ENCODE measurements at places on chromosomes 13 and 19.
A peak's percentile ranks its signal among the peaks of the same experiment; 100 is the strongest.

DNA sequence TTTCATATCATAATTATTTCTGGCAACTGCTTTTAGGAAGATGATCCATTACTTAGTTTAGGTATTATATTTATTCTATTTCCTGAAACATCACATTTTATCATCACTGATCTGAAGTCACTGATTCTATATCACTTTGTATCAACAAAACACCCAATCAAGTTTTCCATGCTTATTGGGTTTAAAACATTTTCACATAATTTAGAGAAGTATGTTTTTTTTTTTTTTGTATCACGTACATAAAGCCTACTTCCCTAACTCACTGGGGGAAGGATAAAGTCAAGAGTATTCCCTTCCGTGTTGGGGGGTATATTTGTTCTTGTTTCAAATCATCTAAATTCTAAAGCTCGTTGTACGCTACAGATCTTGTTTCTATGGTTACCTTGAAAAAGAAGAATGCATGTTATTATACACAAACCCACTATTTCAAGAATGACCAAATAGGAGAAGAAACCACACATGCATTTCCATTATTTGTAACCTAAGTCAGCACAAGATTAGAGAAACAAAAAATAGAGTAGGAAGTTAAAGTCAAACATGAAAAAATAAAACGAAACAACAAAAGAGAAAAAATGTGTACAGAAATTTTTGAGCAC is 637.2 kb upstream of the MIR17HG start:
- DNase-seq: no peak

- no peak for DNase-seq
Measured at GRCh38 chr19:3099347-3100145, 5.4 kb downstream of the GNA11 start.

GRCh38 chr19:10420444-10421239 is at the start of gene PDE4A:
TSS of gene PDE4A (plus strand) at chr19:10420538. CDS start at chr19:10420765, 227 bp downstream.
- peak; percentile 39 for DNase-seq

GRCh38 chr13:51380269-51380668 is 40.8 kb downstream of the SERPINE3 start:
- no peak for DNase-seq

DNA sequence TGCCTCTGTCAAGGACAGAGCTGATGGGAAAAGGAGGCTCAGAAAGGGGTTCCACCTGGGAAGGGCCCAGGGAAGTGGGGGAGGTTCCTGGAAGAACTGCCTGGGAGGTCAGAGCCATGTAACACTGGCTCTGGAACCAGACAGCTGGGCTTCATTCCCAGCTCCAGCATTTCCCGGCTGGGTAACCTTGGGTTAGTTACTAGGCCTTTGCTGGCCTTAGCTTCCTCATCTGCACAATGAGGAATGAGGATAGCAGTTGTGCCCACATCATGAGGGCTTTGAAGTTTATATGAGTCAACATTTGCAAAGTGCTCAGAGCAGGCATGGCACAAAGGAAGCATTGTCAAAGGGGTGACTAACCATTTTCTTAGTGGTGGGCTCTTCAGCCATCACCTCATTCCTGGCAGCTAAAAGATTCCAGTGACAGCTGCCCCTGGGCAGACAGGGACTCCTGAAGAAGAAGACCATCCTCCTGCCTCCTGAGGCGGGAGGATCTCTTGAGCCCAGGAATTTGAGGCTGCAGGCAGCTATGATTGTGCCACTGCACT is 1.7 kb upstream of the DNAJB1 start:
- no peak for DNase-seq

DNA sequence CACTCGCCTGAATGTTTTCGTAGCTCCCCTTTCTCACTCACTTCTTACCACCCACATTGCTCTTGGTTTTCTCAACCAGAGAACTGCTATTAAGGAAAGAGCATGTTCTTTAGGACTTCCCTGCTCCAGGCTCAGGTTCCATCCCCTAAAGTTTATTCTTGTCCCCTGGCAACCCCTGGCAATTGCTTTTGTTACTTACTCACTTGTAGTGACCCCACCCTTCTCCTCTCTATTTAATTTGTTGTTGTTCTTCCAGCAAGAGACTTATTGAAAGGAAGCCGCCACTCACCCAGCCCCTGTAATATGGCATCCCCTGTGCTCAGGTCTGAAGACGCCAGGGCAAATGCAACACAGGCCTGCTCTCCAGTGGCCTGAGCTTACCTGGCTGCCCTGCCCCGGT is 233.7 kb upstream of the SOX21 start:
- DNase-seq: no peak

DNA sequence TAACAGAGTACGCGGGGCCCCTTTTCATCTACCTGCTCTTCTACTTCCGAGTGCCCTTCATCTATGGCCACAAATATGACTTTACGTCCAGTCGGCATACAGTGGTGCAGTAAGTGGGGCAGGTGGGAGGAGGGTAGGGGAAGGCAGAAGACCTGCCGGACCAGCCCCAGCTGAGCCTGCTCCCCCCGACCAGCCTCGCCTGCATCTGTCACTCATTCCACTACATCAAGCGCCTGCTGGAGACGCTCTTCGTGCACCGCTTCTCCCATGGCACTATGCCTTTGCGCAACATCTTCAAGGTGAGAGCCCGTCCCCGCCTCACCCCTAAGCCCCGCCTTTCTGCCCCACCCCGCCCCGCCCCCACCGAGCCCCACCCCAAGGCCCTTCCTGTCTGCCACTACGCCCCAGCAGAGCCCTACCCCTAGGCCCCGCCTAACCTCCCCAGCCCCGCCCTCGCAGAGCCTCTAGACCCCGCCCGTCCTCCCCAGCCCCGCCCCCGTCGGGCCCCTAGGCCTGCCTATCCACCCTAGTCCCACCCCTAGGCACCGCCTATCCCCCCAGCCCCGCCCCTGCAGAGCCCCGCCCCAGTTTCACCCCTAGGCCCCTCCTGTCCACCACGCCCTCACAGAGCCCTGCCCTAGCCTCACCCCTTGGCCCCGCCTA is 7.7 kb downstream of the NDUFB7 start:
- DNase-seq: no peak

DNA sequence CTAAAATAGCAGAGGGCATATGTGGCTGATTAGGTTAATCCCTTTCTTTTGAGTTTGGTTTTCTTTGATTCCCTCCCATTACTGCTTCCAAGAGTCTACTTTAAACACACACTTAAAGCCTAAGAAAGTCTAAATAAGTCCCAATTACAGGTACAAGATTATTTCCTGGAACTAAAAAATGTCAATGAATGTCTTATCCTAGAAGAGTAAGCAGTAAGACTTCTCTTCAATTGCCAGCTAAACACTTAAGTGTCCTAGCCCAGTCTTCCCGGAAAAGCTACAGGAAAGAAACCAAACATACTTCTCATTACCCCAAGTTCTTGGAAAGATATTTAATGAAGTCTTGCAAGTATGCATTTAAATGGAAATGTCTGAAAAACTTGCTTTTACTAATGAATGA is 233.1 kb downstream of the DCLK1 start:
- DNase-seq: no peak

- DNase-seq: no peak
Measured at GRCh38 chr13:73733706-73734105, 400.5 kb downstream of the KLF12 start.

DNA sequence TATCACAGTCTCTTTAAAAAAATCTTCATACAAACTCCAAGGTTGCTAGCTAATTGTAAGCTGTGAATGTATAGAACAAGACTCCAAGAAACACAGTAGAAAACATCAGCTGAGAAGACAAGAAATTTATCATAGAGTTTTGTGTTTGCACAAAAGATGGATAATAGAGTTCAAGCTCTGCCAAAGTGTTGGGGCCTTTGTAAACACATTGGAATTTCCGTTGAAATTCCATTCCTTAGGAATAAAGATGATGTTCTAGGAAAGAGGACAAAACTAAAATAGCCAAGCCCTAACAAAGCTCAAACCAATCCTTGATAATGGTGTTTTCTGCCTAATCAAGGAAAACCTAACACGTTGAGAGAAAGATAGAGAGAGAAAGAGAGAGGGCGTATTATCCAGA is 20.6 kb downstream of the LRRC63 start:
- no peak for DNase-seq

DNA sequence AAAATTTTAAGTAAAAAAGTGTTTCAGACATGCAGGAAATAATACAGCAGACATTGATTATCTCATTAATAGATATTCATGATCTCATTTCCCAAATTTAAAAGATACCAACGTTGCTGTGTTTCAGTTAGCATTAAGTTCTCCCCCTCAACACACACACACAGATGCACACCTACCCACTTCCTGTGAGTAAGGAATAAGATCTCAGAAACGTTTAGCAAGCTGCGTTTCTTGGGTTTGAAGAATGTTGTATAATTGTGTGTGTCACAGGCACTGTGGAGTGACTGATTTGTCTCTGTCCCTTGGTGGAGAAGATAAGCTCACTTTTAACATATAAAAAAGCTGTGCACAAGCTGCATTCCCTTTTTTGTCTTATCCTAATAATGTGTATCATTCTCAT is 196.8 kb downstream of the PDS5B start:
- no peak for DNase-seq

DNA sequence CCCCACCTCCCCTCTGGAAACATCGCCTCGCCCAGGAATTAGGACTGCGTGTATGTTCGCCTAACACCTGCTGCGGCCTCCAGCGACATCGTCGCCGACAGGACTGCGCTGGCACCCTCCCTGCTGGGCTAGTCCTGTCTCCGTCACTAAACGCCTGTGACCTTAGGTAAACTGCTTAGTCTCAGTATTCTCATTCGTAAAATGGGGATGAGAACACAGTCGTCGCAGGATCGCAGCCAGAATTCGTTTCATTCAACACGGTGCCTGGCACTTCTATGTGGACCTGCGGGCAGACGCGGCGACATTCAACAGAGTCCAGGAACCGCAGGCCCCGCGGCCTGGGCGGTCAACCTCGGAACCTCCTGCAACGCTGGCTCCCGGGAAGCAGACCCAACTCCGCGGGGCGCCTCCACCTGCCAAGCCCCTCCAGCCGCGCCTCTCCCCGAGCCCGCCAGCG is 485 bp downstream of the CRYL1 start:
- peak; percentile 59 for DNase-seq

DNA sequence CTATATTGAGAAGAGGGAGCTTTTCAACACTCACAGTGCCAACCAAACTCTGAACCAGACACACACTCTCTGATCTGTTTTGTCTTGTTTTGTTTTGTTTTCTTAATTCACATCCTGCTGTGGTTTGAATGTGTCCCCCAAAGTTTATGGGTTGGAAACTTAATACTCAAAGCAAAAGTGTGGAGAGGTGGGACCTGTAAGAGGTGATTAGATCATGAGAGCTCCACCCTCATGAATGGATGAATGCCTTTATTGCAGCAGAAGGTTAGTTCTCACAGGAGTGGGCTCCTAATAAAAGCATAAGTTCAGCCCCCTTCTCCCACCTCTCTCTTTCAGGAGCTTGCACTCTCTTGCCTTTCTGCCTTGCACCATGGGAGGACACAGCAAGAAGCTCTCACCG is 957.1 kb downstream of the PCDH9 start:
- no peak for DNase-seq

- DNase-seq: no peak
Measured at GRCh38 chr19:35060160-35060855, 18.8 kb downstream of the HPN start.

- no peak for DNase-seq
Measured at GRCh38 chr13:95343944-95344343, 42.7 kb upstream of the ABCC4 start.

- no peak for DNase-seq
Measured at GRCh38 chr13:76632401-76633044, 253.7 kb downstream of the KCTD12 start.

GRCh38 chr19:56969759-56970178 is 129.2 kb upstream of the PEG3 start:
- no peak for DNase-seq

GRCh38 chr19:34556488-34556887 is 74.9 kb downstream of the WTIP start:
- no peak for DNase-seq

DNA sequence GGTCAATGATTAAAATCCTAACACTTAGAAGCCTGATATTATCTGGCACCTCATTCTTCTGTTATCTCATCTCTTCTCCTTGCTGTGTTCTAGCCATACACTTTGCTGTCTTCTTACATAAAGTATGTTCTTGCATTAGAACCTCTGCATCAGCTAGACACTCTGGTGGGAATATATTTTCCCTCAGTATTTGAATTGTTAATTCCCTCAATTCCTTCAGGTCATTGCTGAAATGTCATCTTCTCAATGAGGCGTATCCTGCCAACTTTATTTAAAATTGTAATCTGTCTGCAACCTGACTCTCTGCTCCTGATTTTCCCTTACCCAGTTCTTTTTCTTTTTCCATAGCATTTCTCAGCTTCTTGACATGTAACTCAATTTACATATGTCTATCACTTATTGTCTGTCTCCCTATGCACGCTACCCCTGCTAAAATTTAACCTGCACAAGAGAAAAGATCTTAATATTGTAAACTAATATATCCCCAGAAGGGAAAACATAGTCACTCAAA is 138.2 kb downstream of the UGGT2 start:
- DNase-seq: no peak

GRCh38 chr19:39745643-39746042 is 7.8 kb upstream of the CLC start:
- DNase-seq: no peak

DNA sequence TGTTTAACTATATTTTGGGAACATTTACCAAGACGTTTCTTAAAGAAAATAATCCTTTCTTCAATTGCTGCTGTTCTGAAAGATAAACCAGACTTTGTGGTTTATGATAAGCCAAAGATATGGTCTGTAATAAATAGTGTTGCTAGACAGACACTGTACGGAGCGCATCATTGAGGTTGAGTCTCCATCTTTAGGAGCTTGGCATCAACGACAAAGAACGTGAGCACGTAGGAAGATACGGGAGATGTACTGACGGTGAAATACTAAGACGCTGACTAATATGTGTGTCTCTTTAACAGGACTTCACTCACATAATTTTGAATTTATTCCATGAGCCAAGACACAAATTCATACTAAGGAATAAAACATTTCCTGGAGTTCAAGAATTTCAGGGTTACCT is 16.2 kb downstream of the TEX29 start:
- DNase-seq: no peak

DNA sequence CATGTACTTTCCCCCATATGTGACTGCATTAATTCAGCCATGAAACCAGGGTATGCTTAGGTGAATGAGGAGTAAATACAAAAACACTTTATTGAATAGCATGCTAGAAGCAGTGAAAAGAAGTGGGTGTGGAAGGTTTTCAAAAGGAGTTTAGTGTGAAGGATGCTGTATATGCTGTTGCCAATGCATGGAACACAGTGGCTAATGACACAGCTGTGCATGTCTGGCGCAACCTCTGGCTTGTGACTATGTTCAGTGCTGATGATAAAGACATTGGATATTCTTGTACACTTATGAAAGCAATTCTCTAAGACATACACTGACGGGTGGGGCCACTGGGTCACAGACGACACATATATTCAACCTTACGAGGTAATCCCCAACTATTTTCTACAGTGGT is 55.2 kb downstream of the SOX21 start:
- no peak for DNase-seq

DNA sequence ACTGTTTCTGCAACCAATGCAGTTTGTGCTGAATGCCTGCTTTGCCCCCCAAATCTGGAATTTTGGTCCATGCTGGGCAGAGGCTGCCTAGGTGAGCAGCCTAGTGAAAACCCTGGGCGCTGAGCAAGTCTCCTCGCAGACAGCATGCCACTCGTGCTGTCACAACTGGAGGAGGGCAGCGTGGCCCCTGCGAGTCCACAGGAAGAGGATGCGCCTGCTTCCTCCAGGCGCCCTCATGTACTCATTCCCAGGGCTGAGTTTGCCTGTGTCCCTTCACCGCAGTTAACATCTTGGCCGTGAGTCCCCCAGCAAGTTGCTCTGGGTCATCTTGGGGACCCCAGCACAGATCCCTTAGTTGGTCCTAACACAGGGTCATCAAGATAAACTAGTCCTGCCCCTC is 26.2 kb upstream of the TMEM160 start:
- DNase-seq: no peak
